ENCODE measurements at places on chromosomes 13 and 19.

DNA sequence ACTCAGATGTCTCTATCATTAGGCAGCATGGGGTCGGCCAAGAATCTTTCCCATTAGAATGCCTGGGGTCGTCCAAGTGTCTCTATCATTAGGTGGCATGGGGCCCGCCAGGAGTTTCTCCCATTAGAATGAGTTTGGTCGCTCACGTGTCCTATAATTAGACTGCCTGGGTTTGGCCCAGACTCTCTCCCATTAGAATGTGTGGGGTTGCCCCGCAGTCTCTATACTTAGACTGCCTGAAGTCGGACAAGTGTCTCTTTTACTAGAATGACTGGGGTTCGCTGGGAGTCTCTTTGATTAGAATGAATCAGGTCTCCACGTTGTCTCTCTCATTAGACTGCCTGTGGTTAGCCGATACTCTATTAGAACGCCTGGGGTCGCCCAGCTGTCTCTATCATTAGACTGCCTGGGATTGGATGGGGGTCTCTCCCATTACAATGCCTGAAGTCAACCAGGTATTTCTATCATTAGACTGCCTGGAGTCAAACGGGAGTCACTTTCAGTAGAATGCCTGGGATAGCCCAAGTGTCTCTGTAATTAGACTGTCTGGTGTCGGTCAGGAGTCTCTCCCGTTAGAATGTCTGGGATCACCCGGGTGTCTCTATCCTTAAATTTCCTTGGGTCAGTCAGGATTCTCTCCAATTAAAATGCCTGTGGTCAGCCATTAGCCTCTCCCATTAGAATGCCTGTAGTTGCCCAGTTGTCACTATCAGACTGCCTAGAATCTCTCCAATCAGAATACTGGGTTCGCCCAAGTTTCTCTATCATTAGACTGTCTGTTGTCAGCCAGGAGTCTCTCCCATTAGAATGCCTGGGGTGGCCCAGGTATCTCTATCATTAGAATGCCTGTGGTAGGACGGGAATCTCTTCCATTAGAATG, 1454.1 kb downstream of the UQCRFS1 start:
- DNase-seq = no peak

GRCh38 chr13:46554951-46555350, 2.0 kb downstream of the LRCH1 start:
- DNase-seq = no peak

- DNase-seq = no peak
Measured at GRCh38 chr13:30510091-30510490, 44.4 kb upstream of the HMGB1 start.

DNA sequence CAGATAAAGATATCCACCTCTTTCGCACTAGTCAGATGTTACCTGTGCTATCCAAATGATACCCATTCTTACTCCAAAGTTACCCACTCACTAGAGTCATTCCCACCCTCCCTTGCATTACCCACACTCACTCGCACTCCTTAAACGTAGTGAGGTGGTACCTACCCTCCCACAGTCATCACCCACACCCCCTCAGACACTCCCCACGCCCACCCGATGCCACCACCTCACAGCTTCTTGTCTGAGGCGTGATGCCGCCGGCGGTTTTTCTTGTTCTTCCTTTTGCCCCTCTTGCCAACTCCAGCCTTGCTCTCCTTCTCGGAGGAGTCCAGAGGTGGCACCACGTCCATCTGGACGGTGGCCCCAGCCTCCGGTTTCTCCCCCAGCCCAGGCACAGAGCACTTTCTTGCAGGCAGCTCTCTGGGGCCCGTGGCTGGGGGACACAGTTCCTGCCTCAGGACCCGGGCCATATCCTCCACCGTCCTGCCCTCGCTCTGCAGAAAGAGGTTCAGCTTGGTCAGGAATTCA, 1.2 kb downstream of the PNMA8C start:
- no peak for DNase-seq

GRCh38 chr19:16506961-16507360, 10.8 kb downstream of the C19orf44 start:
- no peak for DNase-seq

DNA sequence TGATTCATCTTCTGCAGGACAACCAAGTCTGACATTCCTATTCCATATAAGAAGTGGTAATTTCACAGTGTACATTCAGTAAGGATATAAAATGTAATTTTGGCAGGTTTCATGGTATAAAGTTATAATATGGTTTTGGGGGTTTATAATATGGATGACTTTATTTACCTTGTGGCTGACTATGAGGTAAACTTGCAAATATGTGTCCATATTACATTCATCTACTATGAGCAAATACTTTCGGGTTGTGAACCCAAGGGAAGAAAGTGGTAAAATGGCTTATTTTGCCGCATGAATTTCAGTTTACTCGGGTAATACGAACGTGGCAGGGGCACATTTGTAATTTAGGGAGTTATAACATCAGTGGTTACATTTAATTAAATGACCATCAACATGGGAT, 86.7 kb upstream of the TNFSF11 start:
- no peak for DNase-seq

DNA sequence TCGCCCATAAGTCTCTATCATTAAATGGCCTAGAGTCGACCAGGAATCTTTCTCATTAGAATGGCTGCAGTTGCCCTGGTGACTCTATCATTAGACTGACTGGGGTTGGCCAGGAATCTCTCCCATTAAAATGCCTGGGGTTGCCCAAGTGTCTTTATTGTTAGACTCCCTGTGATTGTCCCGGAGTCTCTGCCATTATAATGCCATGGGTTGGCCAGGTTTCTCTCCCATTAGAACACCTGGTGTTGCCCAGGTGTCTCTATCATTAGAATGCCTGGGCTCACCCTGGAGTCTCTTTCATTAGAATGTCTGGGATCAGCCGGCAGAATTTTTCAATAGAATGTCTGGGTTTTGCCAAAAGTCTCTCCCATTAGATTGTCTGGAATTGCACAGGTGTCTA, 1459.3 kb downstream of the UQCRFS1 start:
- DNase-seq = no peak

GRCh38 chr13:45199711-45200110, 1.1 kb downstream of the KCTD4 start:
- no peak for DNase-seq

Measured in cardiac muscle cell (in vitro differentiated cells and primary cell).